Endothelial cell (in vitro differentiated cells): ENCODE measurements at places on chromosomes 4 and X.

DNA sequence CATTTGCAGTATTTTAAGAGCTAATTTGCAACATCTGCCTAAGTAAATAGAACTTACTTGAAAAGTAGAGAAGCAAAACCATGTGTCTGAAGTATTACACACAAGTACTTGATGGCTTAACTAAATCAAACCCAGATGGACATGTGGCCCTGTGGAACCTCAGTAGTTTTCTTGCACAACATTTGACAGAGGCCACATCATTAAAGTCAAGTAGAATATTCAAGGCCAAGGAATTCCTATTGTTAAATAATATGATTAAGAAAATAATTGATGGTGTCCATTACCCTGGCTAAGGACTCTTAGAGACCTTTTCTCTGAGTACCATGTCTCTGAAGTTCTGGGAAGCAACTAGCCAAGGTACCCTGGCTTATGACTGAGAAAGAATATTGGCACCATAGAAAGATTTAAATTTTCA, 135.4 kb upstream of the OTUD4 start:
- H3K4me1 ChIP-seq: peaks cover 4% of the 10 kb centered on the region
- H3K4me3 ChIP-seq: no peak overlapping the region
- H3K27ac ChIP-seq: no peak overlapping the region
- H3K36me3 ChIP-seq: no peaks in the 10 kb centered on the region
- no peak for DNase-seq
- peaks cover 1% of the 10 kb centered on the region for H3K27me3 ChIP-seq

- no peaks in the 10 kb centered on the region for H3K27me3 ChIP-seq
- peaks cover 18% of the 10 kb centered on the region for H3K4me1 ChIP-seq
These were observed 32.1 kb upstream of the PAQR3 start for GRCh38 chr4:78971326-78971725.

DNA sequence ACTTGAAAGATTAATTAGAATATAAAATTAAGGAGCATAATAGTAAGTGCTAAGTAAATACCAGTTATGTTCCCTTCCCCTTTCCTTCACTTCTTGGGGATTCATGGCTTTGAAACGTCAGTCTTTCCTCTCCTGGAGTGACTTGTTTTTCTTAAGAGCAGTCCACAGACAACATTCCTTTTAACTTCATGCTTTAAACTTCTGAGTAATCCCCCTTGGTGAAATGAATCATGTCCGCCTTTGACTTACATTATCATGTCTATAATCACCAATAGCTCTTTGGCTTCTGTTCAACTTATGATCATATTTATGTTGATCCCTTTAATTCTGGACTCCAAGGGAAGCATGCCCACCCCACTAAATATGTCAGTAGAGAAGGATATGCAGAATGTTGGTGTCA, 1012.1 kb upstream of the SLIT2 start:
- H3K36me3 ChIP-seq: no peaks in the 10 kb centered on the region
- peaks cover 2% of the 10 kb centered on the region for H3K4me1 ChIP-seq
- no peaks in the 10 kb centered on the region for H3K27me3 ChIP-seq

- no peak for DNase-seq
- H3K27me3 ChIP-seq: no peaks in the 10 kb centered on the region
- no peak overlapping the region for H3K27ac ChIP-seq
- no peak overlapping the region for H3K4me3 ChIP-seq
These were observed 245.5 kb upstream of the SLC7A11 start for GRCh38 chr4:138487670-138488069.

- no peak overlapping the region for H3K27ac ChIP-seq
- no peak overlapping the region for H3K4me3 ChIP-seq
- no peaks in the 10 kb centered on the region for H3K4me1 ChIP-seq
- no peak for DNase-seq
- no peaks in the 10 kb centered on the region for H3K36me3 ChIP-seq
- H3K27me3 ChIP-seq: no peaks in the 10 kb centered on the region
These were observed 124.8 kb upstream of the KLF8 start for GRCh38 chrX:56107320-56107719.
